ENCODE measurements at places on chromosomes 11 and 22.

- no peak for DNase-seq
Observed at GRCh38 chr11:8067929-8068575, 13.0 kb upstream of the TUB start.

DNA sequence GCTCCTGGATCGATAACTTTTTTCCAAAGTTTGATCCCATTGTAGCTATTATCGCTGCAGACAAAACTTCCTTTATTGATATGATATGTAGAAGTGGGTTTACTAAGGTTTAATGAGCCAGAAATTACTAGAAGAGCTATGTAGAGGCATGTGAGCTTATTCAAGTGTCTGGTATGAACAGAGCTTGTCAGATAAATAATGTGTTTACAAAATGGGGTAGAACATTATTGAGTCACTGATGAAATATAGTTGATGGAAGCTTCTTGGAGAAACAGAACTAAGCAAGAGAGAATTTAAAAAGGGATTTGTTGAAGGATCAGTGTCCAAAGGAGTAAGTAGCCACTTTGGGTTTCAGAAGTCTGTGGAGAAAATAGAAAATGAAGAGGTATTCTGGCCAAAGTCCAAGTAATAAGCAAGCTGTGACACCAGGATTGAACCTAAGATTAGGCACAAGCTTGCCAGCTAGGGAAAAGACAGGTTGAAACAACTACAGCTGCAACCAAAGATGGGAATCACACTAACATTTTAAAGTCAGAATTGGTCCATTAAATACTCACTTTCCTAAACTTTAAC is 104.3 kb downstream of the MAML2 start:
- DNase-seq = no peak

DNA sequence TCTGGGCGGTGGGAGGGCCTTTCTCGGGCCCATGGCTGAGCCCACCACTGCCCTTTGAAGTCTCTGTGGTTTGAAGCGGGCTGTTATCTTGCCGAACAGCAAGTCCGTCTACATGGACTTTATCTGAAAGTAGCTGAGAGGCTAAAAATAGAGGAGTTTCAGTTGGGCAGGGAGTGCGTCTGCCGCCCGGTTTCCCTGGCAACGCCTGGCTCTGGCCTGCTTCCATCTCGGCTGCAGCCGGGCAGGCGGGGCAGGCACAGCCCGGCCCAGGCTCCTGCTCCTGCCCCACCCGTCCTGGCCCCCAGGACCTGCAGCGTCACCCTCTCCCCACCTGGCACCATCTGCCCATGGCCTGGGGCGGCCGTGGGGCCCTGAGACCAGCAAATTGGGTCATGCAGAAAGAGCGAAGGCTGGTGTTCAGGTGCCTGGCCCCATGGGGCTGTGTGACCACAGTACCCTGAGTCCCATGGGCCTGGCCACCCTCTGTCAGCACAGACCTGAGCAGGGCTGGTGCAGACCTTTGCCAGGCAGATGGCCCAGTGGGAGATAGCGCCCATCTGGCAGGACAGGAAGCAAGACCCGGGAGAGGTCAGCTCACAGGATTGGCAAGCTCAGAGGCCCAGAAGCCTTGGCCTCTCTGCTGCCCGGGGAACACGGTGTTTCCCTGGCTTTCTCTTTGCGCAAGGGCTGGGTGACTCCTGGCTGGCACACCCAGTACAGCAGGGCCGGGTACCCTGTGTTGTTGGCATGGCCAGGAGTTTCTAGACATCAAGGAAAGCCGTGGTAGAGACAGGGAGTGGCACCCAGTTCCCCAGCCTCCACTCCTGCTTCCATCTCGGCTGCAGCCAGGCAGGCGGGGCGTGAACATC is 79.1 kb upstream of the KCNQ1OT1 start:
- DNase-seq = no peak

DNA sequence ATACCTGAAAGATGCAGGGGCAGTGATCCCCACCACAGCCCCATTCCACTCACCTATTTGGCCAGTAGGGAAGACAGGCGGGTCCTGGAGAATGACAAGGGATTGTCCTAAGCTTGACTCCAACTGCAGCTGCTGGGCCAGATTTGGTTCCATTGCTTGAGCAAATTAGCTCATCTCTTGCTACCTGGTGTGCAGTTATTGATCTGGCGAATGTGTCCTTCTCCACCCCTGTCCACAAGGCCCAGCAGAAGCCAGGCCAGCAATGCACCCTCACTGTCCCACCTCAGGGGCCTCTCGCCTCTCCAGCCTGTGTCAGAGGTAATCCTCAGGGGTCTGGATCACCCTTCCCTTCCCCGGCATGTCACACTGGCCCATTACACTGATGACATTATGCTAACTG is 23.3 kb downstream of the TSPAN32 start:
- no peak for DNase-seq

GRCh38 chr22:41028841-41029240 is 63.6 kb upstream of the EP300 start:
- no peak for DNase-seq

GRCh38 chr22:30240541-30241417 is 5.8 kb downstream of the LIF start:
- DNase-seq = no peak

Data from stimulated activated CD4-positive, alpha-beta T cell treated with anti-CD3 and anti-CD28 coated beads, TNF-alpha, amount 100 ng/mL, for 48 hours (primary cell).